Activated CD4-positive, alpha-beta memory T cell treated with anti-CD3 and anti-CD28 coated beads, Interleukin-2, amount 10 ng/mL, durations not matched to agents 7 days and 5 days (primary cell): ENCODE measurements at places on chromosomes 13 and 19.
A peak's percentile ranks its signal among the peaks of the same experiment; 100 is the strongest.

GRCh38 chr19:33406521-33407139, 33.1 kb downstream of the CEBPG start:
- DNase-seq: peak; percentile 73

DNA sequence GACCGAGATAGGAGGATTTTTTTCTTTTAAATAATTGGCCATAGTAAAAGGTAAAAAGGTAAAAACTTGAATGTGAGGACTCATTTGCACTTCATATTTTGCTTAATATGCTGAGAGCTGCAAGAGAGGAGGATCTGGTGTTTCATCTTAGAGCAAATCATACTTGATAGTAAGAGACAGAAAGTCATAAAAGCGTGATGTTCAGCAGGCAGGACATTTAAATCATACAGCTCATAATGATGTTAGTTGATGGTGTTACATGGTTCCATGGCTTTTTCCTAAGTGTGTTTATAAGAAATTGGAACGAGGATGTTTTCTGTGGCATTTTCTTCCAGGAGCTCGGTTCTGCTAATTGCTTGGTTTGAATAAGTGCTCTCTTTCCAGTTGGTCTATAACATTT, 16.3 kb downstream of the ATP11A start:
- no peak for DNase-seq

DNA sequence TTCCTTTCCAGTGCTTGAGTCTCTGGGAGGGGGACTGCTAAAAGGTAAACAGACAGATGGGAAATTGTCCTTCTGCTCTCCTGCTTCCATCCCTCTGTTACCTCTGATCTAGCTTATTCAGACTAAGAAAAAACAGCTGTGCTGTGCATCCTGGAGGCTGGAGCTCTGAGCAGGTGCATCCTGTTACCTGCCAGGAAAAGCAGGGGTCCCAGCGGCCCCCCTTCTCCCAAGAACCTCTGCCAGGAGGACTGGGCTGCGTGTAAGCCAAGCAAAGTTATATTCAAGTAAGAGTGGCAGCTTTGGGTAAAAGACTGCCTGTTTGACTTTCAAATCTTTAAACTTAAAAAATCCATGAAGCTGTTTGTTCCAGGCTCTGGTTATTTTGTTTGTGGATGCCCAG, 75.1 kb downstream of the C13orf42 start:
- DNase-seq: no peak

DNA sequence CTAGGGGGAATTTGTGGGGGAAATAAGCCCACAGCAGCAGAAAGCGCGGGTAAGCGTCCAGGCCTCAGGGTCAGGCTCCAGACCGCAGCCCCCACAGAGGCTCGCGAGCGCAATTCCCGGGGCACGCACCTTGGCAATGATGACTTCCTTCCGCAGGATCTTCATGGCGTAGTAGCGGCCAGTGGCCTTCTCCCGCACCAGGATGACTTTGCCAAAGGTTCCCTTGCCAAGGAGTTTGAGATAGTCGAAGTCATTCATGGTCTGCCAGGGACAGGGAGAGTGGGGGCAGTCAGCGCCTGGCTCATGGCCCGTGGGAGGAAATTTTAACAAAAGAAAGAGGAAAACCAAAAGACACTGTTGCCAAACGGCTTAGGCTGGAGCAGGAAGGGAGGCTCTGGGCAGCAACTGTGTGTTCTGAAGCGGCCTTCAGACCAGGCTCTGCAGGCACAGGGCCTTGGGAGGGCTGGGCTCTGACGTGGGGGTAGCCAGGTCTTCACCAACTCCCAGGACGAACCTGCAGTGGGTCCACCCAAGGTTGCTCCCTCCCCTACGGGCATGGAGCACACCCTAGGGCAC, 15.4 kb upstream of the CCNP start:
- DNase-seq: no peak

GRCh38 chr19:21130097-21130775, 11.6 kb upstream of the ZNF431 start:
- no peak for DNase-seq

GRCh38 chr13:109919715-109920375, 133.5 kb upstream of the IRS2 start:
- no peak for DNase-seq

- DNase-seq: no peak
Measured at GRCh38 chr13:100724568-100724967, 50.0 kb upstream of the TMTC4 start.

DNA sequence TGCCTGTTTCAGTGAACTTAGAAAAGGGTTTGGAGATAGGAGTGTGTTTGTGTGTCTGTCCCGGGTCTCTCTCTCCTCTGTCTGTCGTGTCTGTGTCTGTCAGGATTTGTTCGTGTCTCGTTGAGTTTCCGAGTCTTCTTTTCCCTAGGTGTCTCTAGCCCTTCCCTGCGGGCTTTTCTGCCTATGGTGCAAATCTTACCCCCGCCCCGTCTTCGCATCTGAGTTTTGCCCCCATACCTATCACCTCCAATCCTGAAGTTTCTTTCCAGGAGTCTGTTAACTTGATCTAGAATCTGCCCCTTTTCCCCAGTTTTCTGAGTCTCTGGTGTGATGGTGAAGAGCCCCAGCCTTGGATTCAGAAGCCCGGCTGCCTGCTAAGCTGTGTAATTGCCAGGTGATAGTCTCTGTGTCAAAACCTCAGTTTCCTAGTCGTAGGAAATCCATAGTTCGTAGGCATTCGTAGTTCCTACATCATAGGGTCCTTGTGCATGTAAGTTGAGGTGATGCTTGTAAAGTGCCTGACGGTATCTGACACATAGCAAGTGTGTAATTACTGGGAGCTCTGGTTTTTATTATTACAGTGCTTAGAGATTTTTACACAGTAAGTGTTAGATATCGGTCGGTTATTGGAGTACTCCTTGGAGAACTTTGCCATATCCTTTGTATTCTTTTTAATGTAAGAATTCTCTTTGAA, 782 bp downstream of the EPN1 start:
- no peak for DNase-seq

- DNase-seq: peak; percentile 65
Measured at GRCh38 chr19:35114353-35115176, 1.1 kb upstream of the FXYD3 start.

GRCh38 chr13:63680704-63681103, 2265.1 kb upstream of the PCDH20 start:
- DNase-seq: no peak

DNA sequence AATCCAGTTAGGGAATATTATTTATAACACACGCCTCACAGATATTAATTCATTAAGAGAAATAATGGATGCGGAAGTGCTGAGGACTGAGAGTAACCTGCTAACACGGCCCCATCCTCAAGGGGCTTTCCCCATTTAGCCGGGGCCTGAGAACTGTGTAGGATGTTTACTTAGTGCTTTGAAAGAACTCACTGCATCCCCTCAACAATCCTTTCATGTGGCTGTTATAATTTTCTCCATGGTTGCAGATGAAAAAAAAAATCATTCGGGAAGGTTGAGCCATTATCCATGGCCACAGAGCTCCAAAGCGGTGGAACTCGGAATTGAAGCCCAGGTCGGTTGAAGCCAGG, 98.2 kb downstream of the ING1 start:
- no peak for DNase-seq

DNA sequence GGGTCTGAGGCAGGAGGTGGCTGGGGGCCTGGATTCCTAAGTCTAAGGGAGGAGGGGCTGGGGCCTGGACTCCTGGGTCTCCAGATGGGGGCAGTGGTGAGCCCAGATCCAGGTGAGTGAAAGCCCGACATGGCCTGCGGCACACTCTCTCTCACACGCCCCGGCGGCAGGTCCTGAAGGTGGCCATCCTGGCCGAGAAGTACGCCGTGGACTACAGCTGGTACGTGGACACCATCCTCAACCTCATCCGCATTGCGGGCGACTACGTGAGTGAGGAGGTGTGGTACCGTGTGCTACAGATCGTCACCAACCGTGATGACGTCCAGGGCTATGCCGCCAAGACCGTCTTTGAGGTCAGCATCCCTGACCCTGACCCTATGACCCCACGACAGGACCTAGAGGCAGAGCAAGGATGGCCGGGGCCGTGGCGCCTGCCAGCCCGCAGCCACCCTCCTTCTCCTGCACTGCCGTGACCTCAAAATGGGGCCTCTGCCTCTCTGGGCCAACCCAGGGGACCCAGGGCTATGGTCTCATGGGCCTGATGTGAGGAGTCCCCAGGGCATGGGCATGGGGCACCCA, 13.2 kb downstream of the FUZ start:
- DNase-seq: no peak

- DNase-seq: no peak
Measured at GRCh38 chr13:109537584-109537983, 248.8 kb downstream of the IRS2 start.

DNA sequence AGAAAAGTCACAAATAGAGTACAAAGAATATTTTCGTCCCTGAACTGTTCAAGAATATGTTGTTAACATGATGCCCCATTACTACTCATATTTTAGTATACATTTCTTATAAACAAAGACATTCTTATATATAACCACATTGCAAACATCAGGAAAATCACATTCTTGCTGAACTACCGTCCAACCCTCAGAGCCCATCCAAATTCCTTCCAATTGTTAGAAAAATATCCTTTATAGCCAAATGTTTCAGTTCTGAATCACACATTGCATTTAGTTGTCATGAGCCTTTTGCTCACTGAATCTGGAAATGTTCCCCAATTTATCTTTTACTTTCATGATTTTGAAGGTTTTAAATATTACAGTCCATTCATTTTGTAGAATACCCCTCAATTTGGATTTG, 467.8 kb upstream of the ARGLU1 start:
- no peak for DNase-seq

GRCh38 chr13:23384111-23384510, 49.4 kb downstream of the SACS start:
- no peak for DNase-seq

DNA sequence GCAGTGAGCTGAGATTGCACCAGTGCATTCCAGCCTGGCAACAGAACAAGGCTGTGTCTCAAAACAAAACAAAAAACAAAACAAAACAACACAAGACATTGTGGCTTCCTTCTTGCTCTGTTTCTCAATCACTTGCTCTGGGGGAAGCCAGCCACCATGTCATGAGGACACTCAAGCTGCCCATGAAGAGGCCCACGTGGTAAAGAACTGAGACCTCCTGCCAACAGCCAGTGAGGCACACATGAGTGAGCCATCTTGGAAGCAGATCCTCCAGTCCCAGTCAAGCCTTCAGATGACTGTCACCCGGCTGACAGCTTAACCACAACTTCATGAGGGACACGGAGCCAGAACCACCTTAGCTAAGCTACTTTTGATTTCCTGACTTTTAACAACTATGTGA, 25.2 kb downstream of the CPT1C start:
- DNase-seq: no peak

DNA sequence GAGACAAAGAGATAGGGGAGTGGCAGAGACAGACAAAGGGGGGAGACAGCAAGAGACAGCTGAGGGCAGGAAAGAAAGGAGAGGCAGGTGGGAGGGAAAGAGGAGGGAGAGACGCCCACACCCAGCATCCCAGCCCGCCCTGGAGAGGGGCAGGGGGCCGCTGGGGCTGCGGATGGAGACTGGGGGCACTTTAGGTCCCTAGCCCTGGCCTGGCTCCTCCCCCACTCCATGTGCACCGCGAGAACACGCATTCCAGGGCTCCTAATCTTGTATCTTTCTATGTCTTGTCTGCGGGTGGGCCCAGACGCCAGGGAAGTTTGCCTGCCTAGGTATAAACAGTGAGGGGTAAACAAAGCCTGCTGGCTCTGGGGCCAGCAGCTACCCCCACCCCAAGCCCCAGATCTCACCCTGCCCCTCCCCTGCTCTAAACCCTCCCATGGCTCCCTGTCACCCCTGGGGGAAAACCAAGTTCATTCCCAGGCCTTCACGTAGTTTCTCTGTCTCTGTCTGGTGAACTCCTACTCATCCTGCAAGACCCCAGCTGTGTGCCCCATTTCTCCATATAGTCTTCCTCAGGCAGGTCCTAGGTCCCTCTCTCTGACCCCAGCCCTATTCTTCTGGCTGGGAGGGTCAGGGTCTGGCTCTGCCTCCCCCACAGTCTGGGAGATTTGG, 5.7 kb downstream of the TLE5 start:
- no peak for DNase-seq

DNA sequence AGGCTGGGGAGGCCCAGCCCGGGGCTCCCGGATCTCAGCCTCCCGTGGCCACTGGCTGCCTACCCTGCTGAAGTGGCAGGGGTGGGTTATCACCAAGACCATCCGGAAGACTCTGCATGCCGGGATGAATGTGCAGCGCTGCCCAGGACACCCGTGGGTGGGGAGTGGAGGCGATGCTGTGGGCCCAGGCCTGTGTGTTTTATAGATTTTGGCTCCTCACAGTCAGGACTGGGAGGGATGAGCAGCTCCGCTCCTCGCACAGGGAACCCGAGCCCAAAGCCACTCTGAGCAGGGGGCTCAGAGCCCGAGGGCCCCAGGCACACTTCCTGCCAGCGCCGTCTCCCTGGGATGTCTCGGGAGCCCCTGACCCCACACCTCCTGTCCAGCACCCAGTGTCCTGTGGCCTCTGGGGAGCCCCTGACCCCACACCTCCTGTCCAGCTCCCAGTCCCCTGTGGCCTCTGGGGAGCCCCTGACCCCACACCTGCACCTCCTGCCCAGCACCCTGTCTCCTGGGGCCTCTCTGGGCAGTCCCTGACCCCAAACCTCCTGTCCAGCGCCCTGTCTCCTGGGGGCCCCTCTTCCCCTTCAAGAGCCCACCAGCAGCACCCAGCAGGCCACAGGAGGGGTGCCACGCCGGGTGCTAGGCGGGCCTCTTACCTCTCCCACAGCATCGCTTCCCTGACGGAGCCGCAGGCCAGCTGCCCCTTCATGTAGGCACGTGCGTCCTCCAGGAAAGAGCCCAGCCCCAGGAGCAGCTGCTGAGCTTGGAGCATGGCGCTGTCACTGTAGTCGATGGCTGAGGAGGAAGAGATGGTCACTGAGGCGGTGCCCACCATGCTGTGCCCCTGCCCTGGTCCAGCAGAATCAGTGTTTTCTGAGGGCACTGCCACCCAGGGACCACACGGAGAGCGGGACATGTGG, 31.4 kb downstream of the NAXD start:
- DNase-seq: no peak

GRCh38 chr13:109254274-109254673, 532.1 kb downstream of the IRS2 start:
- no peak for DNase-seq

DNA sequence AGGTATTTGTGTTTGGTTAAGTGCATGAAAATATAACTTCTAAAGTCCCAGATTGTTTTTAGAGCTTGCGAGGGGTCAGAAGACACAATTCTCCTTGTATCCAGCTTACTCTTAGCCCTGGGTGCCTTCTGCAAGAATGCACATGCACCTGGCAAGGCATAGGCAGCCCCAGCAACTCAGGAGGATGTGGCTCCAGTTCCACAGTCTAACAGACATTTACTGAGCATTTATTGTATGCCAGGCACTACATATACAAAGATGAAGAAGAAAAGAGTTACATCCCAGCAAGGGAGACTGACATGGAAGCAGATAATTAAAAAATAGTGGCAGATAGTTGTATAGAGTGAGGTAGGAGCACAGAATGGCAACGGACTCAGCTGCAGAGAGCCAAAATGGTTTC, 101.1 kb upstream of the FRY start:
- no peak for DNase-seq
